ENCODE measurements at places on chromosomes 4 and X.

- no peak for DNase-seq
These were observed 80.7 kb downstream of the STOX2 start for GRCh38 chr4:183985786-183986185.

GRCh38 chrX:34764852-34765361 is 107.8 kb upstream of the TMEM47 start:
- DNase-seq, result no peak

- no peak for DNase-seq
These were observed 64.6 kb upstream of the MTM1 start for GRCh38 chrX:150503898-150504219.

GRCh38 chrX:114619874-114620273 is 36.0 kb downstream of the HTR2C start:
- DNase-seq, result no peak

DNA sequence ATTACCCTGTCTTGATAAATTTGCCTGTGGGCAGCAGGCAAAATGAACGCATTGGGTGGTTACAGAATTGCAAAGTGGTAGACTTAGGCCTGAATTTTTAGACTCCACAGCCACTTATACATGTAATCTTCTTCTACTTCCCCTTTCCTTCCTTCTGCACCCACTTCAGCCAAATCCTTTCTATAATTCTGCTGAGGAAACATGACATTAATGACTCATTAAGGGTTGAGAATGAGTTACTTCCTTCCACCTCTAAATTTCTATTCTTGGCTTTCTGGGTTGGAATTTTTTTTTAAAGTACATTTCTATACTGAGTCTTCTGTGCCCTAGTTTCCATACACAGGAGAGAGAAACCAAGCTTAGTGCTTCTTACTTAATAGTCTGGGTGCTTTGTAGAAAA is 10.1 kb downstream of the PAPSS1 start:
- DNase-seq, result no peak

- no peak for DNase-seq
These were observed 107.3 kb downstream of the AMMECR1 start for GRCh38 chrX:110210417-110211139.

- no peak for DNase-seq
These were observed 516.3 kb downstream of the BCOR start for GRCh38 chrX:39581411-39581810.

DNA sequence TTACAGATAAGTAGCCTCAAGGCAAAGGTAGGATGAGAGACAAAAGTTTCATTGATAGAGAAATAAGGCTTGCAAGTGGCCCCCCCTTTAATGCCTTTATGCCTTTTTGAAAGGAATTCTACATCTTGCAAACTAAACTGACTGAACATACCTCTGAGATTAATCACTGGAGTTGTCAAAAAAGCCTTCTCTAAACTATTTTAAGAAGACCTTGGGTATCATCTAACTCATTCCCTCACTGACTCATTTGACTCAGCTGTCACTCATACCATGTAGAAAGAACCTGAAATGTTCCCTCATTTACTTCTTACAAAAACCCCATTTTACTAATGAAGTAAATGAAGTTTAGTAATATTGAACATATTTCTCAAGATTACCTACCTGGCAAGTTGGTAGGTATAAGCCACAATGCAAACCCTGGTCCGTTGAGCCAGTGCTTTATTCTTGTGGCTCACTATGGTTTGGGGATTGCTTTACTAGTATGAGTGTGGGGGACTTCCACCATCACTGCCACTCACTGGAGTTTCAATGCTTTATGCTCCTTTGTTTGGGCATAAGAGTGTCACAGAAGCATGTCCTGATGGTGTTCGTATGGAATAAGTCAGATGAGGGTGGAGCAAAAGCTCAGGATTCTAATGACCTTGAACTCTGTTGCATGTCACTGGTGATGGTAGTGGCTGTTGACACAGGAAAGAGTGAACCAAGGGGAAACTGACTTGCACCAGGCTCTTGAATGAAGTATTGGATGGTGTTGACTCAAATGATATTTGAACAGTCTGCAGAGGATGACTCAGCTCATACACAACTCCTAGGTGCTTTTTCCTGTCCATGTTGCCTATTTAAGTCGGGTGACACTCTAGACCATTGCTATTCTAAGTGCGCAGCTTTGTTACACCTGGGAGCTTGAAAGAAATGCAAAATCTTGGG is 305.5 kb upstream of the EMCN start:
- DNase-seq, result no peak

DNA sequence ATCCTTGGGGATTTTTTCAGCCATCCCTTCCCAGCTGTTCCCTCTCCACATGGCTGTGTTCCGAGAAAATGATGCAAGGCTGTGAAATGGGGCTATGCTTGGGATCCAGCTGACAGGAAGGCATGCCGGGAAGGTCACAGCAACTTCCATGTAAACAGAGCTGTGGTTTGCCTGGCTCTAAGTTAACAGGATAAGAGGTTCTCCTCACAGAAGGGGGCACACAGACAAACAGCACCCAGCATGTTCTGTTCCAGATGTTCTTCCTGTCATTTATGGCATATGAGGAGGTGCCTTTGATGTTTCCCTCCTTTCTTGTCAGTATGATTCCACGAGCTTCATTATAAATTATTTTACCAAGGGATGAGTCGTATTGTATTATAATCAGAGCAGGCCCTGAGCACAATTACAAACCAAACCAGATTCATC is 220.7 kb downstream of the ANTXR2 start:
- no peak for DNase-seq

- DNase-seq, result no peak
These were observed 193.2 kb upstream of the LEF1 start for GRCh38 chr4:108361886-108362285.

GRCh38 chr4:83436680-83437079 is 18.9 kb downstream of the HELQ start:
- no peak for DNase-seq

DNA sequence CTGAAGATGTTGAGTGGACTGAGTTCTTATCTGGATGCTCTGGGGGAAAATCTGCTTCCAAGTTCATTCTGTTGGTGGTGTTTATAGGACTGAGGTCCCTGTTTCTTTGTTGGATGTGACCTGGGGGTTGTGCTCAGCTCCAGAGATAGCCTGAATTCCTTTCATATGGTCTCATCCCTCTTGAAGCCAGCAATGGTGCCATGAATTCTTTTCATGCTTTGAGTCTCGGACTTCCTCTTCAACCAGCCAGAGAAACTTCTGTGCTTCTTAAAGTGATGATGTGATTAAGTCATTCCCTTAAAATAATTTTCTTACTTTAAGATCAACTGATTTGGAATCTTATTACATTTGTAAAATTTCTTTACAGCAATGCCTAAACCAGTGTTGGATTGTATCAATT is 233.8 kb upstream of the UGT8 start:
- no peak for DNase-seq

DNA sequence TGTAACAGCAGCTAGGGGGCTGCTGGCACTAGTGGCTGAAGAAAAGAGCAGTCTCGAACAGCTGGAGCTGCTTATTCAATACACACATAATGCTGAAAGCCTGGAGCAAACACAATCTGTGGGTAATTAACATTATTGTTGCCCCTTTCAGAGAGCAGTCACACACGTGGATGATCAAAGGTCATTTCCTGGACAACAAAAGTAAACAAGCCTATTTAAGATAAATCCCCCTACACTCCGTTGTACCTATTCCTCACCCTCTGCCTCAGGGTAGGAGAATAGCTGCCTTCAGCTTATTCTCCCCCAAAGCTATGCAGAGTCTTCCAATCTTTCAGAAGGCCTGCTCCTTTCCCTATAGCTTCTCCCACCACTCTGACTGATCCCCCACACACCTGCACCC is 803.9 kb downstream of the C4orf33 start:
- no peak for DNase-seq

GRCh38 chrX:40006106-40007017 is 91.4 kb downstream of the BCOR start:
- DNase-seq, result no peak

DNA sequence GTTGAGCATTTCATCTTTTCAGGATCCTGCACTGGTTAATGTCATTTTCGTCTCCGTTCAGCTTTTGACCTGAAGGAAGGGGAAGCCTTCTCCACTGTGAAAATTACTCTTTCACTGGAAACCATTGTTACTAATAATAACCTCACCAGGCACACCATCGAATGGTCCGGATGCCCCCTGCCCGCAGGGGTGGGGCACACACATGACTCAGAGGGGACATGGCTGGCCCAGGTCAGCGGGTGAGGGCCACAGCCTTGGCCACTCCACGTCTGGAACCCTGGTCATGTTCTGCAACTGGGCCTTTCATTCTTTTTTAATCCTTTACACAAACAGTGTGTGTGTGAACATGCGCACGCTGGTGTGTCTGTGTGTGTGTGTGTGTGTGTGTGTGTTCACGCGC is 191.8 kb downstream of the BCOR start:
- DNase-seq, result no peak

All from hippocampal formation (tissue), 2 donors.